ENCODE measurements at places on chromosomes 7 and 10. TPM values are rescaled to one million over a fixed set of nuclear protein-coding genes. Genes with fewer than 3 reads are reported as not detected.

Gene ZNRF2
- total RNA-seq = 18.6 TPM

Gene SLC29A3
- total RNA-seq = 6.4 TPM

Gene ELN
- total RNA-seq = 8.1 TPM

Gene ARHGAP19
- 4.1 TPM for total RNA-seq

Gene IL15RA
- 8.4 TPM for total RNA-seq
